ENCODE measurements at places on chromosomes 6 and 20. TPM values are rescaled to one million over a fixed set of nuclear protein-coding genes. Genes with fewer than 3 reads are reported as not detected.

Gene TAB2
- total RNA-seq, result 169 TPM

GRCh38 chr20:63223121-63223825 lies 7.3 kb upstream of the YTHDF1 start:
- H3K4me1 ChIP-seq, result no peaks in the 10 kb centered on the region
- DNase-seq, result peak; percentile 54
- no peak overlapping the region for H3K27ac ChIP-seq
- H3K4me3 ChIP-seq, result no peak overlapping the region
- no peaks in the 10 kb centered on the region for H3K36me3 ChIP-seq

- DNase-seq, result no peak
- H3K27ac ChIP-seq, result no peak overlapping the region
- H3K27me3 ChIP-seq, result peaks cover 25% of the 10 kb centered on the region
- H3K4me1 ChIP-seq, result peaks cover 8% of the 10 kb centered on the region
These were observed 9.2 kb upstream of the LY86 start for GRCh38 chr6:6579281-6579680.

DNA sequence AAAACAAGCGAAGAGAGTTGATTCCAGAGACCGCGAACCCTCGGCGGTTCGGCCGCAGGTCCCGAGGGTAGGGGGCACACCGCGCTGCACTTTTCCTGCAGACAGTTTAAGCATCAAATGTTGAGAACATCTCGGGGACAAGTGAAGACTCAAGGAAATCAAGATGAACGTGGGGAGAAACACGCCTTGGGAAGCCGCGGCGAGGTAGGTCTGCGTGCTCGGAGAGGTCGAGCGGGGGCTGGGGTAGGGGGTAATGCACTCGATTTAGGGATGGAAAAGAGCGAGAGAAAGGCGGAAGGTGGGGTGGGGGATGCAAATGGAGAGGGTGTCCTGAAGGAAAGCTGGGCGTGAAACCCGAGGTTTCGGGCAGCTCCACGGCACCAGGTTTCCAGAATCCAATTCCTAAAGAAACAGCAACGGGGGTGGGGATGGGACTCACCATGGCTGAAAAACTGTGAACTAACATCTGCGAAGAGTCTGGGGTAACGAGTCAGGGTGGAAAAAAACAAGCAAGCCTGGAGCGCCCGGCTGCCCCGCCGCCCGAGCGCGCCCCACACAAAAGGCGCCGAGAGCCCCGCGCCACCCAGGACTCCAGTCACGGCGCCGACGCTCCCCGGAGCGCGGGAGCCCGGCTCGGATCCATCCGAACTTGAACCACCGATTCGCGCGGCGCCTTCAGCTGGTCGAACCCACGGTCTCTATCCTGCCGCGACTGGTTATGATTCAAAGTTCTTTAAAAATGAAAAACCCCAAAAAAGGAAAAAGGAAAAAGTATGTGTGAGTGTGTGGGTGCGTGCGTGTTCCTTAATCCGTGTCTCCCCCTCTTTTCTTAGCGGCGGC lies 3.5 kb downstream of the TFAP2A start:
- peaks cover 37% of the 10 kb centered on the region for H3K4me1 ChIP-seq
- H3K27ac ChIP-seq, result peak overlapping the region; percentile 31
- peak overlapping the region; percentile 85 for H3K4me3 ChIP-seq
- peaks cover 34% of the 10 kb centered on the region for H3K36me3 ChIP-seq
- H3K27me3 ChIP-seq, result peaks cover 89% of the 10 kb centered on the region
- no peak for DNase-seq

DNA sequence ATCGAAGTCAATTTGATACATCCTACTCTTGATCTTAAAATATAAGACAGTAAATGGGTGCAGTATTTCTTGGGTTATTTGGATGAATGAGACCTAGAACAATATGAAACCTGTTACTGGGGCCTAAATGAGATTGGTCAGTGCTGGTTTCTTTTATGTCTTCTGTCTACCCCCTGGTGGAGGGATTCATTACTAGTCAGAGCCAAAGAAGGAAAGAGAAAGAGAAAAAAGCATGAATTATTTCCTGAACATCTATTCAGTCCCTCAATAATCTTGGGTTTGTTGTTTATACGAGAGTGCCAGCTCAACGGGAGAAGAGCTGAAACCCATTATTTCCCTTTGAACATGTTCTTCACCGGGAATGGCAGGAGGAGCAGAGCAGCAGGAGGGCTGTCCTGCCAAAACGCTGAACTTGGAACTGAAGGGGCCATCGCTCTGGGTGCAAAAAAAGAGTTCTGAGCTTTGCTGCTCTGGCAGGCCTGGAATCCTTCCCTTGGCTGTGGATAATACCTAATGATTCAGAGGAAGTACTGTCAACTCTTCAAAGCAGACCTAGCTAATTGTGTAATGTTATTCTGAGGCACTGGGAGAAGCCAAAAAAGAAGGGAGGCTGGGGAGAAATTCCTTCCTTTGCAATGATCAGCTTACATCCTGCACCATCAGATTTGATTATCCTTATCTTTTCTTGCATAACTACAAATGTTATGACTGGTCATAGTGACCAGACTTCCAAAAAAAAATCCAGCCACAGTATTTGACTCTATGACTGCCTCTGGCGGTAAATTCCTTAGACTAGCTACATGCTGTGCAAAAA lies 72.0 kb downstream of the BLOC1S5 start:
- H3K36me3 ChIP-seq, result no peaks in the 10 kb centered on the region
- H3K4me1 ChIP-seq, result no peaks in the 10 kb centered on the region
- no peak overlapping the region for H3K27ac ChIP-seq
- H3K27me3 ChIP-seq, result no peaks in the 10 kb centered on the region
- H3K4me3 ChIP-seq, result no peak overlapping the region

DNA sequence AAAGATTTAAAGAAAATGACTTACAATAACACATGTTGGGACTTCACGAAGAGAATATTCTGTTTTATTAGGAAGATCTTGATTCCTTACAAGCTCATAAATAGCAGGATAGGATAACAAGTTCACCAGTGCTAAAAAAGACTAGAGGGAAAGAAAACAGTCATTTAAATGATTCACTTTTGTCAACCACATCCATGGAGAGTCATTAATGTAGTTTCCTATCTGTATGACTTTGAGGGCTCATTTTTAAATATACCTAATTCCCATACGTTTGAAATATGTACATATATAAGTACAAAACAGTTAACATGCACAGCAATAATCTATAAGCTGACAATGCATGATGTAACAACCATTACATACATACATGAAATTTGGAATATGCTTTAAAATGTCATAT lies 111.1 kb downstream of the TBC1D32 start:
- no peaks in the 10 kb centered on the region for H3K27me3 ChIP-seq
- no peak for DNase-seq
- H3K36me3 ChIP-seq, result peaks cover 6% of the 10 kb centered on the region

Gene OPRM1
- not detected for total RNA-seq

- H3K4me3 ChIP-seq, result no peak overlapping the region
- H3K27me3 ChIP-seq, result no peaks in the 10 kb centered on the region
- DNase-seq, result no peak
- H3K27ac ChIP-seq, result no peak overlapping the region
These were observed 284.5 kb downstream of the PRKN start for GRCh38 chr6:162443101-162443500.

GRCh38 chr6:133277900-133278545 lies 36.9 kb downstream of the EYA4 start:
- no peak for DNase-seq
- H3K4me3 ChIP-seq, result no peak overlapping the region
- H3K36me3 ChIP-seq, result no peaks in the 10 kb centered on the region

GRCh38 chr6:32271429-32271828 lies 47.6 kb upstream of the NOTCH4 start:
- DNase-seq, result no peak
- peaks cover 28% of the 10 kb centered on the region for H3K27me3 ChIP-seq

- H3K36me3 ChIP-seq, result no peaks in the 10 kb centered on the region
- no peaks in the 10 kb centered on the region for H3K27me3 ChIP-seq
These were observed 204.3 kb upstream of the RSPO3 start for GRCh38 chr6:126914172-126914571.

DNA sequence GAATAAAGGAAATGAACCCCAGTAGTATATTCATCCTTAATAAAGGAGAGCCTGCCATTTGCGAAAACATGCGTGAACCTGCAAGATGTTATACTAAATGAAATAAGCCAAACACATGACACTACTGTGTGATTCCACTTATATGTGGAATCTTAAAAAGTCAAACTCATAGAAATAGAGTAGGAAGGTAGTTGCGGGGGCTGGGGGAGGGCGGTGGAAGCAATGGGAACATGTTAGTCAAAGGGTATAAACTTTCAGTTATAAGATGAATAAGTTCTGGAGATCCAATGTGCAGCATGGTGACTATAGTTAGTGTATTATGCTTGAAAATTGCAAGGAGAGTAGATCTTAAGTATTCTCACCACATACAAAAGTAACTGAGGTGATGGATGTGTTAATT lies 72.9 kb downstream of the ANKRD6 start:
- no peak overlapping the region for H3K27ac ChIP-seq
- H3K27me3 ChIP-seq, result no peaks in the 10 kb centered on the region
- no peaks in the 10 kb centered on the region for H3K36me3 ChIP-seq
- H3K4me1 ChIP-seq, result no peaks in the 10 kb centered on the region
- DNase-seq, result no peak
- H3K4me3 ChIP-seq, result no peak overlapping the region

Gene CNBD2
- 4.6 TPM for total RNA-seq

GRCh38 chr6:150418827-150419594 lies 50.2 kb downstream of the IYD start:
- DNase-seq, result peak; percentile 48
- peaks cover 31% of the 10 kb centered on the region for H3K4me1 ChIP-seq
- H3K27me3 ChIP-seq, result peaks cover 21% of the 10 kb centered on the region
- peak overlapping the region; percentile 70 for H3K27ac ChIP-seq

DNA sequence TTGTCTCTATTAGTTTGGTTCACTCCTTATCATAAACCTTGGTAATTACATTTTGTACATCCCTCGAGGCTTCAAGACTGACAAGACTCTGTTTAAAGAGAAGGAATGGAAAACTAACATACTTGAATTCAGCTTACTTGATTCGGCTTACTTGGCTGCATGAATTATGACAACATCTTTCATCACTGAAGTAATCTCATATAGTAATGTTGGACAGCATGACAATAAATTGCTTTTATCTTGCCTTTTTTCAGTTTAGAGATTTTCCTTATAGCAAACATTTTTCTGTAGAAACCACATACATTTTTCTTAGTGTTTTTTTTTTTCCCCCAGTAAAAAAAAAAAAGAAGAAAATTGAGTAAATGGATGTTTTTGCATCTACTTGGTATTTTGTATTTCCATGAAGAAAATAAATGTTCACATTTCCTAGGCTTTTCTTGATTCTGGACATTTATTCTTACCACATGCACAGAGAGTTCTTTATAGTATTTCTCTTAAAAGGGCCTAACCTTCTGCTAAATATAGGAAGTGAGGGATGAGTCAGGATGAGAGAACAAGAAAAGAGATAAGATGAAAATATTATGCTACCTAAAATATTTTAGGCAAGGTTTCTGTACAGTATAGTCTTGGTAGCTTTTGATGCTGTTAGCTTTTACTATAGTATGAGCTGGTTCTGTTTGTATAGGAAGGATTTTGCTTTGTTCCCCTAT lies 101.0 kb upstream of the HDGFL1 start:
- no peak for DNase-seq
- no peak overlapping the region for H3K4me3 ChIP-seq
- H3K36me3 ChIP-seq, result no peaks in the 10 kb centered on the region
- no peaks in the 10 kb centered on the region for H3K4me1 ChIP-seq
- no peak overlapping the region for H3K27ac ChIP-seq
- H3K27me3 ChIP-seq, result no peaks in the 10 kb centered on the region

Gene RAB44
- 0.15 TPM for total RNA-seq

Gene VNN1
- total RNA-seq, result not detected
